ENCODE measurements at places on chromosomes 11 and 22. TPM values are rescaled to one million over a fixed set of nuclear protein-coding genes. Genes with fewer than 3 reads are reported as not detected.

GRCh38 chr11:103798446-103798845 is 238.0 kb upstream of the DDI1 start:
- DNase-seq, result no peak

DNA sequence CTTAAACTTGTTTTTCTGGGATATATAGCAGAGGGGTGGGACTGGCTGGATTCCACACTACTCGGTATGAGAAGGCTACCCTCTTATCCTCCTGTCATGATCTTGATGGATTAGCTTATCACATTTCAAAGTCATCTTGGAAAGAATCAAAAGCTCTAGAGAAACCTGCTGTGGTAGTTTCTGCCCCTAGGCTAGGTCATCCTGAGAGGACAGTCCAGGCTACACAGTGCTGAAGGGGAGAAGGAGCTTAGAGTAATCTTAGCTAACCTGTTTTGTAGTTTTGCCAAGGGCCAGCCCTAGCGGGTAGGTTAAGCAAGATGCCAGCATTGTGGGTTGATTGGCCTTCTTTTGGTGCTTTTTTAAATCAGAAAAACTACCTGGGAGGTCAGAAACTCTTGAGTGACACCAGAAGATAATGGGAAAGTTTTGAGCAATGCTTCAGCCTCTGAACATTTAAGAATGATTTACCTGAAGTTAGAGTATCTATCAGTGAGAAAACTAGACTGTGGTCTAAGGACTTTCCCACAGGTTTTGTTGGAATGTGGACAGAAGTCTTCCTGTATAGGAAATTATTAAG is 21.3 kb downstream of the PIWIL4 start:
- no peak for DNase-seq

Gene CDC45
- 44.2 TPM for total RNA-seq

GRCh38 chr11:114058026-114058706 is 1.3 kb upstream of the ZBTB16 start:
- no peak for DNase-seq

GRCh38 chr11:47723041-47723440 is 7.9 kb upstream of the AGBL2 start:
- DNase-seq, result no peak

DNA sequence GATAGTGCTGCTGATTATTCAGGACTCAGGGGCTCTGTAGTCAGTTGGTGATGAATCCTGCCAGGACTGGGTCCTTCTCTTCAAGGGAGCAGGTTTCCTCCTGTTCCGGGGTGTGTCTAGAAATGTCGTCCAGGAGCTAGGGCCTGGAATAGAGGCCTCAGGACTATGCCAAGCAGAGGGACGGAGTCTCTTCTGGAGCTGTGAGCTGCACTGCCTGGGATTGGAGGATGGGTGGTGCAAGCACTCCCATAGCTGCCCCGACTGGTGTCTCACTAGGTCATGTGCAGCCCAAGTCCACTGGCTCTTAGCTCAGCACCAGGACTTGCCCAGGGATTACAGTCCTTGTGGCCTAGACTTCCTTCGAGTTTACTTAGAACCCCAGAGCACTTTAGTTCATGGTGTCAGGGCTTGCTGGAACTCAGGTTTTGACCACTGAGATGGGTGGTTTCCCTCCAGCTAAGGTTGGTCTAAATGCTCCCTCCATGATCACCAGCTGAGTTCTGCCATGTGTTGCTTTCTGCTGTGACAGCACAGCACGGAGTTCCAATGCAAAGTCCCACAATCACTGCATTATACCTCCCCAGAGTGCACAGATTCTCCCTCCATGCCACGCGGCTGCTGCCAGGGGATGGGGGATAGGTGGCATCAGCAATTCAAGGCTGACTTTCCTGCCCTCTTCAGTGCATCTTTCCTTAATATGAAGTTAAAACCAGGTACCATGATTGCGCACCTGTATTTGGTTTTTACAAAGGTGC is 42.6 kb upstream of the SHANK2 start:
- no peak for DNase-seq

GRCh38 chr11:93614173-93614722 is 47.2 kb upstream of the CEP295 start:
- peak; percentile 37 for DNase-seq

GRCh38 chr11:20715464-20715863 is 46.1 kb downstream of the NELL1 start:
- DNase-seq, result no peak

GRCh38 chr11:114280696-114281095 is 15.5 kb upstream of the NNMT start:
- DNase-seq, result peak; percentile 82

DNA sequence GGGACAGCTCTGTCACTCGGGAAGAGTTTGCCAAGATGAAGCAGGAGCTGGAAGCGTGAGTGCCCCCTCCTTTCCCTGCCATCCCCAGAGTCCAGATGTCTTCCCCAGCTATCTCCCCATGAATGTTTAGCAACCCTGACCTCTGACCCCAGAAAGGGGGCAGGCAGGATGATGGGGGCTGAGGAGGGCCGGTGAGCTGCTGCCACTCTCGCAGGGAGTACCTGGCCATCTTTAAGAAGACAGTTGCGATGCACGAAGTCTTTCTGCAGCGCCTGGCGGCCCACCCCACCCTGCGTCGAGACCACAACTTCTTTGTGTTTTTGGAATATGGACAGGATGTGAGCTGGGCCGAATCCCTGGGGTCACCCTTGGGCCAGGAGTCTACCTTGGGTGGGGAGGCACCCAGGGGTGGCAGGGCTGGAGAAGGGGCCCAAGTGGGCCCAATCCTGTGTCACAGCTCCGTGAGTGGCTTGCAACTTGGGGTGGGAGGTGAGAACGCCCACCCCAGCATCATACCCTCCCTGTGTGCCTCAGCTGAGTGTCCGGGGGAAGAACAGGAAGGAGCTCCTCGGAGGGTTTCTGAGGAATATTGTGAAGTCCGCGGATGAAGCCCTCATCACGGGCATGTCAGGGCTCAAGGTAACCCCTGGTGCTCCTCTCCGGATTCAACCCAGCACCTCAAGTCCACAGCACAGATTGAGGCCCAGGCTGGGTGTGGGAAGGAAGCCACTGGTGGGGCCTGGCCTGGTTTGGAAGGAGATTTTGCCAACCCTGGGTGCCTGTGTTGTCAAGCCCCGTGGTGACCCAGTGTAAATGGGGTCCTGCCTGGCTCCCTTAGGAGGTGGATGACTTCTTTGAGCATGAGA is 7.5 kb downstream of the CFL1 start:
- DNase-seq, result no peak

DNA sequence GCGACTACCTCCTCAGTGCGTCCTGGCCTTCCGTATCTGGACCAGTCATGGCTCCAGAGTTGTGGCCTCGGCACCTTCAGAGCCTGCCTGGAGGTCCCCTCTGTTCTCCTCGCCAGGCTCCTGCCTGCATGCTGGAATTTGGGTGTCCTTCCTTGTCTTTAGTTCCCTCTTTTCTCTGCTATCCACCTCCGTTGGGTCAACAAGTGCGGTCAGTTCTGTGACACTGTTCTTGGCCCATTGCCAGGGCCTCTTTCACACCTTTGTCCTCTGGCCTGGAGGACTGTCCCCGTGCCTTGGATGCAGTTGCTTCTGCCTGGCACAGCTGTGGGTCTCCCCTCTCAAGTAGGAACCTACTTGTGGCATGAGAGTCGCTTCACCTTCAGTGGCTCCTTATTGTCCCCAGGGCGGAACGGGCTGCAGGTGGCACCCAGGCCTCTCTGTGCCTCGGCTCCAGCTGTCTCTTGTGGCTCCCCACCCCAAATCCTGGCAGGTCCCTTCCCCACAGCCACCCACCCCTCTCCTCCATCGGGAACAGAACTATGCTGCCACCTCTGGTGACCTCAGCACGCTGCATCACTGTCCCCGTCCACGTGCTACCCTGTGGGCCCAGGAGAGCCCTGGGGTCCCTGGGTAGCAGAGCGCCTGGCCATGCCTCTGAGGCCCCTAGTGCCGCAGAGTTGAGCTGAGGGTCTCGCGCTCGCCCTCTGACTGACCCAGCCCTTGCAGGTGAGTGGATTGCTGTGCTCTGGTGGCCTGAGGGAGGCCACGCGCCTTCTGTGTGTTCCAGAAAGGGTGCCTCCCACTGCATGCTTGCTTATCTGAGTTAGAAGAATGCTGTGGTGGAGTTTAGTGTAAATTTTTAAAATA is 4.7 kb downstream of the DGCR8 start:
- DNase-seq, result peak; percentile 41

DNA sequence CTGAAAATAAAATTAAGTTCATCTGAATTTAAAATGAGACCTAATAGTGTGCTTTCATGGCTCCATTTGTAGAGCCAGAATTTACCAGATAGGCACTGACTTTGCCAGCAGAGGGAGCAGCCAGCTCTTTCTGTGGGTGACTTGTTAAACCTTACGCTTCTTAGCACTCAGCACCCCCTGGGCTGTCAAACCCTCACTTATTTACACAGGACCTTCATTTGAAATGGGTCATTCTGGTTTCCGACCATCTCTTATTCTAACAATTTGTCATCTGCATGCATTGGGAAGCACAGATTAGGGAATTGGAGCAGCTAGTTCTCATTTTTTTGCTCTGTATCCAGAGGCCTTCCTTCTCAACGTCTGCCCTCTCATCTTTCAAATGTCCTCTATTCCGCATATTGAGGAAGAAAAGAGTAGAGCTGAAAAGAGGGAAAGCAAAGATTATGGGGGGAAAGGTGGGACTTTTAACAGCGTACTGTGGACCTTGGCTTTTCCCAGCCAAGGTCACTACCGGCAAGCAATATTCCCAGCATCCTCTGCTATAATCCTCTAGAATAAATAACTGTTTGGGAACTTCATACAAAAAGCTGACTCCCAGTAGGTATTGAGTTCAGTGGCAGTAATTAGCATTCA is 3.1 kb downstream of the ASRGL1 start:
- DNase-seq, result peak; percentile 68

DNA sequence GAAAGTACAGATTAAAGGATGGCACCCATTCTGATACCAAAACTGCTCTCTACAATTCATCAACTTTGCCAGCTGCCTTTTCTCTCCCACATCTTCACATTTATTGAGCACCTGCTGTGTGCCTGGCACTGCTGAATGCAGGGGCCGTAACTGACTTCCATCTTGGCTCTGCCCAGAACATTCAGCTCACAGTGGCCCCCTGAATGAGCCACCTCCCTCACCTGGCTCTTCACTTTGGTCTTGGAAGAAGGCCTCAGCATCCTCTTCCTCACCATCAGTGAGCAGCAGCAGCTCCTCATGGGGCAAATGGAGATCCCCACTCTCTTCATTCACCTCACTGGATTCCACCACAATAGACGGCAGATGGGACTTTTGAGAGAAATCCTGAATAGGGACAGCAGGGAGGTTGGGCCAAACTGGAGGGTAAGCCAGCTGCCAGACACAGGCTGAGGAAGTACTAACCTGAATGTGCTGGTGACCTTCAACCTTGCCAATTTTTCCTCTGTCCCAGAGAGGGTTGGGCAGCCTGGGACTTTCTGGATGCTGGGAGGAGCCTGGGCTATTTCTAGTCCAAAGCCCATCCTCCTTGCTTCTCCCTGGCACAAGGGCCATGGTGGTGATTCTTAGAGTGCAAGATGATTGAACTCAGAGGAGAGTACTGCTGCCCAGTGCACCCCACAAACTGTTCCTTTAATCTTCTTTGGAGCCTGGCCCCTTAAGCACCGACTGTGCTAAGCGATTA is 1.9 kb upstream of the UQCC3 start:
- DNase-seq, result no peak

DNA sequence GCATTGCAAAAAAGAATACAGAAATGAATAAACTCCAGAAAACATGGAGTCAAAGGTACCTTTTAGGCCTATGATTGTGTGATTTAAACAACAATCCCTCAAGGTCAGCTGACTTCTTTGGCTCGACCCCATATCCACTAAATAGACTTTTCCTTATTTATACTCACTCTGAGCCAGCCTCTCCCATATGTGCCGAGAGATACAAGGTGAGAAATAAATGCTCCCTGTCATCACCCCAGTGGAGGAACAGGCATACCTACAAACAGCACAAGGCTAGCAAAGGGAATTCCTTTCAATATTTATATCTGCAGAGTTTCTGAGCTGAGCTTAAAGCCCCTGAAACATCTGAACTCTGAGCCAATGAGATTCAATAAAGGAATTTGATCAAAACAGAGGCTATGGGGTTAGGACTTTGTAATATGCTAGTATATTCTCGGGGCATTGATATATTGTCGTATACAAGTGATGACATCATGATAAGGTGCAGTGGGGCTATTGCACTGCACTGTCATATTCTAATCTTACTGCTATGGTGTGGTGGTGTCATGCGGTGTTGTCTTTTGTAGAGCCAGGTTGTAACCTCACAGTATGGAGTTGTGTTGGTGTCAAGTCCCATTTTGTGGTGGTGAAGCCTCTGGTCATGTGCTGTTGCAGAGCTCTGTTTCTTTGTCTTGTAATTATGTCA is 56.0 kb upstream of the GALNT18 start:
- no peak for DNase-seq

DNA sequence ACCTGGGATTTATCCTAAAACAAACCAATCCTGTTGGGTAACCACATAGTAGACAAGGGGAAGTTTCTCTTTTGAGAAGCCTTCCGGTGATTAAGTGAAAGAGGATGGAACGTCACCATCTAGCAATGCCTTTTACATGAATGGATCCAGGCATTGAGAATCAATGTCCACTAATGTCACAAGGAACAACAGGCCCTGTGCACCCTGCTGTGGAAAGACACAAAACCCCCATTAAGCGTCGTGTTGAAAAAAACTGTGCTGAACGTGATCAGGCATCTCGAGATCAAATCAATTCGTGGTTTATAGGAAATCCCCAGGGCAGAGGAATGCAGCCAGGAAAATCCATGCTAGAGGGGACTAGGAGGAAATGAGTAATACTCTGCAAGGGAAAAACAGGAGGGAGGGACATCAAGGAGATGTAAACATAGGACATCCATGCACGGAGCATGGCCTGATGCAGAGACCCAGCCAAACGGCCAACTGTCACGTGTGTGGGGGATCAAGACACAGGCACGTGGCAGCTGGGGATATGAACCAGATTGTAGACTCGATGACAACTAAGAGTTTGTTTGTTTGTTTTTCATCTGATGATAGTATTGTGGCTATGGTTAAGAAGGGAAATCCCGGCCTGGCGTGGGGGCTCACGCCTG is 38.6 kb upstream of the CARS1 start:
- peak; percentile 98 for DNase-seq

DNA sequence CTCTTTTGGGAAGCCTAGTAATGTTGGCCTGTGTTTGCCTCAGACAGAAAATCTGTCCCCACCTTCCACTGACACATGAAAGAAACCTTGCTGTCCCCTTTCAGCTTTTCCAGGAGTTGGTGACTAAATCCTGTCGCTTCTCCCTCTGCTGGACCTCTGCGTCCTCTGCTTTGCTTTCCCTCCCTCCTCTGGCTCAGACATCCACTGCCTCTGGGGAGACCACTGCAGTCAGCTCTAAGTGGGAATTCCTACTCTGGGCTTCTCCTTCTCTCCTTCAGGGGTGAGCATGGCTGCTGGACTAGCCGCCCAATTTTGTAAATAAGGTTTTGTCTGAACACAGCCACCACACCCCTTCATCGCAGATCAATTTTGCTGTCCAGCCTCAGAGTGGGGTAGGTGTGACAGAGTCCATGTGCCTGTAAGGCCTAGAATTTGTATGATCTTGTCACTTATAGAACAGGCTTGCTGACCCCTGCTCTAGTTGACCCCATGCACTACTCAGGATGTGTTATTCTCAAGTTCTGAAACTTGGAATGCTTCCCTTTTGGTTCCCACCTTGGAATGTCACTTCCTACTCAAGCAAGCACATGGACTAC is 23.0 kb downstream of the LRRC74B start:
- no peak for DNase-seq

Gene OR5T3
- total RNA-seq, result not detected

- DNase-seq, result no peak
These were observed 269.7 kb downstream of the DYNC2H1 start for GRCh38 chr11:103378931-103379330.
